Prostate gland (tissue), 2 donors: ENCODE measurements at places on chromosomes 1 and 21. TPM values are rescaled to one million over a fixed set of nuclear protein-coding genes. Genes with fewer than 3 reads are reported as not detected.
A peak's percentile ranks its signal among the peaks of the same experiment; 100 is the strongest.

GRCh38 chr1:30779294-30780071, 21.9 kb upstream of the LAPTM5 start:
- peak; percentile 71 for DNase-seq
- H3K36me3 ChIP-seq = no peaks in the 10 kb centered on the region
- H3K4me3 ChIP-seq = no peak overlapping the region
- no peaks in the 10 kb centered on the region for H3K4me1 ChIP-seq

GRCh38 chr1:173128742-173129141, 78.0 kb upstream of the TNFSF18 start:
- no peaks in the 10 kb centered on the region for H3K36me3 ChIP-seq
- no peaks in the 10 kb centered on the region for H3K4me1 ChIP-seq
- H3K4me3 ChIP-seq = no peak overlapping the region
- H3K27ac ChIP-seq = no peak overlapping the region
- no peaks in the 10 kb centered on the region for H3K27me3 ChIP-seq

DNA sequence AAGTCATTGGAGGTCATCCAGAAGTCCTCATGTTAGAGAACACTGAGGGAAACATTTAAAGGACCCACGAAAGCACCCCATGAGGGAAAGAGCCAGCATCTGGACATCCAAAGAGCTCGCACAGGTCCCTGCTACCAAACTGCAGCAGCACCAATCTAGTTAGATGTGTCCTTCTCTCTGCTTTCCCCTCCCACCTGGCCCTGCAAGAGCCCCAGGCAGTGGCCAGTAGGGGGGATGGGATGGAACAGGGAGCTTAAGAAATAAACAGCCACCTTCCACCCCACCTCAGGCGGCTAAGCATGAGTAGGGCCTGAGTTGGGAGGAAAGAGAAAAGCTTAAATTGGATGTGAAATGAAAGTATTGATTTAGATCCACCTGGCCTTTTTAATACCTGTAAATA, 175.9 kb upstream of the KCND3 start:
- no peak overlapping the region for H3K4me3 ChIP-seq
- no peak overlapping the region for H3K27ac ChIP-seq

- no peak overlapping the region for H3K27ac ChIP-seq
- no peak for DNase-seq
- H3K36me3 ChIP-seq = no peaks in the 10 kb centered on the region
- no peak overlapping the region for H3K4me3 ChIP-seq
These were observed 14.5 kb downstream of the AIDA start for GRCh38 chr1:222697826-222698225.

DNA sequence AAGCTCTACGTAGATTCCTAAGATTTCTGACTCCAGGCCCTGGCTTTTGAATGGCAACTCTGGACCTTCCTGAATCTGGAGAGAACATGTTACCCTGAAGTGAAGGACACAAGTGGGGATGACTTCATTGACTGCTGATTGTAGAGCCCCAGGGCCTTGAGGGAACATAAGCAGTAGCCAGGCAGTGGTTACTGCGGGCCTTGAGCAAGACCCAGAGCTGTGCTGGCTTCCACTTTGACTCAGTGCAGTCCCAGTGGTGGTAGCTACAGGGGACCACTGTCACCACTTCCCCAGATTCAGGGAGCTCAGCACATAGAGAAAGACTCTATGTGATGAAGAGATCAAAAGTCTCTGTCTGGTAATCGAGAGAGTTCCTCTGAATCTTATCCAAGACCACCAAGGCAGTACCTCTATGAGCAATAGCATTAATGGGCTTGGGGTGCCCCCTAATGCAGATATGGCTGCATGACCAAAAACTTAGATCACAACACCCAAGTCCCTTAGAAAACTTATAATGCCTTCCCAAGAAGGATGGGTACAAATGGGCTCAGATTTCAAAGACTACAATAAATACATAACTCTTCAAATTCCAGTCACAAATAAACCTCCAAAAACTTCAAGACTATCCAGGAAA, 1278.3 kb downstream of the AMY1C start:
- no peak for DNase-seq
- H3K27me3 ChIP-seq = no peaks in the 10 kb centered on the region
- no peak overlapping the region for H3K27ac ChIP-seq
- no peaks in the 10 kb centered on the region for H3K36me3 ChIP-seq
- no peak overlapping the region for H3K4me3 ChIP-seq
- no peaks in the 10 kb centered on the region for H3K4me1 ChIP-seq

- no peak overlapping the region for H3K4me3 ChIP-seq
- H3K27me3 ChIP-seq = peaks cover 6% of the 10 kb centered on the region
- no peaks in the 10 kb centered on the region for H3K4me1 ChIP-seq
- no peaks in the 10 kb centered on the region for H3K36me3 ChIP-seq
These were observed 412.5 kb downstream of the PTPRU start for GRCh38 chr1:29648798-29649188.

DNA sequence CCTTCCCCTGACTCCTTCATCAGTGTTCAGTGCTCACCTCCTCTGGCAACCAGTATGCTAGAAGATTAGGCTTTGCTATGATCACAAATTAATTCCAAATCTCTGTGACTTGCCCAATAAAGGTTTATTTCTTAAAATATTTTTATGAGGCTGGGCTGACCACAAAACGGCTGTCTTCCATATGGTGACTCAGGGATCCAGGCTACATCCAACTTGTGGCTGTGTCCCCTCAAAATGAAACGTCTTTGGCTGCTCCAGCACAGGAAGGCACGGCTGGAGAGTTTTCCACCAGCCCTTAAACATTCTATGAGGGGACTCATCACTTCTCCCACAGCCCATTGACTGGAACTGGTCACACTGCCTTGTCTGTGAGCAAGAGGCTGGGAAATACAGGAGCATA, 131.5 kb downstream of the HUNK start:
- H3K27me3 ChIP-seq = no peaks in the 10 kb centered on the region
- no peaks in the 10 kb centered on the region for H3K36me3 ChIP-seq
- no peak overlapping the region for H3K4me3 ChIP-seq
- DNase-seq = no peak
- no peaks in the 10 kb centered on the region for H3K4me1 ChIP-seq

DNA sequence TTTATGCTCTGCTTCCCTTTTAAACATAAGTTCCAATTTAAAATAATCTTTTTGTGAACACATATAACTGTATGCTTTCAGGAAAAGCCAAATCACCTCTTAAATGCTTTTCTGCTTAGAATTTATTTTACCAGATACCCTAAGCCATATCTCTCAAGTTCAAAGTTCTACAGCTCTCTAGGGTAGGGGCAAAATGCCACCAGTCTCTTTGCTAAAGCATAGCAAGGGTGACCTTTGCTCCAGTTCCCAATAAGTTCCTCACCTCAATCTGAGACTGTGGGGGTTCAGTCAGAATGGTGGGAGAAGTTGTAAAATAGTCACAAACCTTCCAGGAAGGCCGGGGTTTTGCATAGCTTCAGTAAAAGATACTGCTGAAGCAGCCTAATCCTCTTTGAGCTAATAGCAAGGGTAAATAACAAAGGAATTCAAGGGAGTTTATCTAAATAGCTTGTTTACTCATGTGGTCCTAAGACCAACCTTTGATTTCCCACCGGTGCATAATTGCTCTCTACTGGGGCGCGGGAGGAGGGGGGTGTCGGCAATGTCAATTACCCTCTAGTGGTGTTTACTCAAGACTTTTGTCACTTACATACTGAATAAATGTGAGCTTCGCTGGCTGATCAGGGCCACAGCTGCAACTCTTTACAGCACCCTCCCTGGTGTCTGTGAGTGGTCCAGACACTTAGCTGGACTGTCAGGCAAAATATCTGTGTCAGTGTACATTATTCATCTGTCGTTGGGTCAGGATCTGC, 1376.2 kb downstream of the NCAM2 start:
- no peaks in the 10 kb centered on the region for H3K27me3 ChIP-seq
- no peaks in the 10 kb centered on the region for H3K4me1 ChIP-seq
- DNase-seq = no peak
- no peak overlapping the region for H3K27ac ChIP-seq
- H3K36me3 ChIP-seq = no peaks in the 10 kb centered on the region

DNA sequence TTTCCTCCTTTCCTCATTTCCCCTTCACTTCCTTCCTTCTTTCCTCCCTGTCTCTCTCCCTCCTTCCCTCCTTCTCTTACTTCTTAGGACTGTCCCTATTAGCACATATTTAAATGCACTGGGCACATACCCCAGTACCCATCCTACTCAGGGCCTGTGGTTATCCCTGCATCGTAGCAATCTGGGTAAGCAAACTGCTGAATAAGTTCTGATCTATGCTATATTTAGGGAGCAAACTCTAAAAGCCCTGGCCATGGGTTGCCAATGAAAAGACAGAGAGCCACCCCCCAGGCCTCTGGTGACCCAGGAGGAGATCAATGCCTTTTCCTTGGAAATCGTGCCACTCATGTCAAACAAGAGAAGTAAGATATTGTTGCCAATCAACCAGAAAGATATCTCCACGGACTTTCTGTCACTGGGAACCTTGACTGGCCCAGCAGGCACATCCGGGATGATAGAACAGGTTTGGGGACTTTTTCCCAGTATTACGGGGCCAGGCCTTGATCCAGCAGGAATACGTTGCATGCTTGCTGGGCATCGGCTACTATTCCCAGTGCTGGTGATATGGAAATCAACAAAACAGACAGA, 5.4 kb downstream of the FAM3B start:
- H3K36me3 ChIP-seq = no peaks in the 10 kb centered on the region
- DNase-seq = peak; percentile 73
- no peak overlapping the region for H3K4me3 ChIP-seq
- peaks cover 18% of the 10 kb centered on the region for H3K4me1 ChIP-seq
- H3K27ac ChIP-seq = peak overlapping the region; percentile 72
- H3K27me3 ChIP-seq = no peaks in the 10 kb centered on the region

DNA sequence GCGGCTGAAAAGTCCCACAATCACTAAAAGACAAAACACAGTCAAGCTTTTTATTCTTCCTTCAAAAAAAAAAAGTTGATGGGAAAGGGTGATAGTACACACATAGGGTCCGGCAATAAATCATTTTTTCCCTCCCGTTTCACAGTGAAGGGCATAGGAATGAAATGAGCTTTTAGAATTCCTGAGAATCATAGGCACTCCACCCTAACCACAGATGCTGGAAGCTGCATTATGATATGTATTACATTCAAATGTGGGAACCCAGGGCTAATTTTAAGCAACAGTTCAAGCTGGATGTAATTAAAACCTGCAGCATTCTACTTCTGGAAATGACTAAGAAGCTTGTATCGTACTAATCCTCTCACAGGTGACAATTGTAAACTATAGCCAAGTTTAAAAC, 75.7 kb upstream of the KCNJ15 start:
- H3K4me1 ChIP-seq = no peaks in the 10 kb centered on the region
- H3K27ac ChIP-seq = no peak overlapping the region
- H3K4me3 ChIP-seq = no peak overlapping the region
- no peaks in the 10 kb centered on the region for H3K27me3 ChIP-seq
- no peaks in the 10 kb centered on the region for H3K36me3 ChIP-seq
- no peak for DNase-seq

DNA sequence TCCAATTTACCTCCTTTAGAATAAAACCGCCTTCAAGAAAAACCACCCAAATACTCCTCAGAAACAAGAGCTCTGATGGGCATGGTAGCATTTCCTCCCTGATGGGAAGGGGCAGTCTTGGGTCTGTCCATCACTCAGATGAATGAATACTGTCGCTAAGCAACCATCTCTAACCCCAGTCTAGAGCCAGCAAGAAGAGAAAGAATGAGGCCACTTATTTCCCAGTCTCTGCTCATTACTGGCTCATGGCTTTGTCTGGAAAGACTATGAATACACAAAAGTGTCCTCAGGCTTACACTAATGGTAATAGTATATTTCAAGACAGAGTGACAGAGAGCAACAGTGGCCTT, 51.0 kb upstream of the F3 start:
- H3K36me3 ChIP-seq = no peaks in the 10 kb centered on the region
- no peak for DNase-seq
- H3K27ac ChIP-seq = no peak overlapping the region
- no peak overlapping the region for H3K4me3 ChIP-seq
- peaks cover 2% of the 10 kb centered on the region for H3K4me1 ChIP-seq
- no peaks in the 10 kb centered on the region for H3K27me3 ChIP-seq

GRCh38 chr1:44314452-44314851, 40.6 kb downstream of the ERI3 start:
- no peak overlapping the region for H3K4me3 ChIP-seq
- DNase-seq = no peak
- no peaks in the 10 kb centered on the region for H3K4me1 ChIP-seq
- H3K27me3 ChIP-seq = no peaks in the 10 kb centered on the region

DNA sequence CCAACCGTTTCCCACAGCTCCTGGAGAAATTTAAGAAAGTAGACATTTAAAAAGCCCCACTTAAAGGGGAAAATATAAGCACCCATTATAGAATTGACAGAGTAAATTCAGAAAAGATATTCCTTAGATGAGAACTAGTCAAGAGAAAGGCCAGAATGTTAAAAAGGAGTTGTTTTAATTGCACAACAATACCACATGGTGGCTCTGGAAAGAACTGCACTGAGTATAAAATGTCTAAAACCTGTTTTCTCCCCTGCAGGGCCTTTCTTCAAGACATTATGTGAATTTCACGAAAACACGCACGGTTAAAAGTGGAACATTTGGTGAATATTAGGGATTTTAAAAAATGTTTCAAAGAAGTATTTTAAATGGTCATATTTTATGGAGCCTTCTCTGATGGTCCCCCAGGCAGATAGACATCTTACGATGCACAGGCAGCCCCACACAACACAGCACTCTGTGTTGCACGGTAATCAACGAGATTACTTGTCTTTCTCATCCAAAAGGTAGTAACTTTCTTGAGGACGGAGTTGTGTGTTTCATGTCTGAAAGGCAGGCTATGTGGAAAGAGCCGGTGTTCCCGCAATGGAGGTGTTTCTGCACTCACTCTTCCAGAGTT, 101.9 kb downstream of the PRRX1 start:
- H3K36me3 ChIP-seq = no peaks in the 10 kb centered on the region
- H3K27me3 ChIP-seq = no peaks in the 10 kb centered on the region
- H3K4me3 ChIP-seq = no peak overlapping the region
- no peak overlapping the region for H3K27ac ChIP-seq
- no peak for DNase-seq

DNA sequence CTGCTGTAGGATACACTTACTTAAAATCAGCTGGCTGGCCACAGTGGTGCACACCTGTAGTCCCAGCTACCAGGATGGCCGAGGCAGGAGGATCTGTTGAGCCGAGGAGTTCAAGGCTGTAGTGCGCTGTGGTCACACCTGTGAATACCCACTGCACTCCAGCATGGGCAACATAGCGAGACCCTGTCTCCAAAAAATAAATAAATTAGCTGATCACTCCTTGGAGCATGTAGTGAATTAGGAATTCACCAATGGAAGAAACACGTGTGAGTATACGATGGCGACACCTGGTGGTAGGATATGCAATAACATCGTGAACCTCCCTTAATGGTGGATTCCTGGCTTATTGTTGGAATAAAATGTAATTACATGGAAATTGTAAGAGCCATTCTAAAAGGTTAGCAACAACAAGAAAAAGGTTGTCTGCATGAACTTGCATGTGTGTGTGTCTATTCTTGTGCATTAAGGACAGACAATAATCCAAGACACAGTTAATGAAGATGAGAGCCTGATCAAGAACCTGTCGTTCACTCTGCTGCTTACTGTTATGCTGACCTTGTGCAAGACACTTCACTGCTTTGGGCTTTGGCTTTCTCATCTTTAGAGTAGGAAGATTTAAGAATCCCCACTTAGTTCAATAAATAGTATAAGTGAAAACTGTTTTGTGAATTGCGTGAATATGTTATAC, 38.6 kb upstream of the COX20 start:
- H3K27me3 ChIP-seq = no peaks in the 10 kb centered on the region
- DNase-seq = peak; percentile 51
- H3K36me3 ChIP-seq = no peaks in the 10 kb centered on the region
- H3K27ac ChIP-seq = no peak overlapping the region
- H3K4me1 ChIP-seq = no peaks in the 10 kb centered on the region
- no peak overlapping the region for H3K4me3 ChIP-seq

GRCh38 chr1:181531951-181532600, 48.8 kb downstream of the CACNA1E start:
- H3K4me1 ChIP-seq = no peaks in the 10 kb centered on the region
- no peak overlapping the region for H3K27ac ChIP-seq
- no peak overlapping the region for H3K4me3 ChIP-seq
- no peaks in the 10 kb centered on the region for H3K36me3 ChIP-seq

The KIF2C gene
- 3.5 TPM for total RNA-seq

The PROK1 gene
- 10.7 TPM for total RNA-seq
